ENCODE measurements at places on chromosomes 3 and 15.

DNA sequence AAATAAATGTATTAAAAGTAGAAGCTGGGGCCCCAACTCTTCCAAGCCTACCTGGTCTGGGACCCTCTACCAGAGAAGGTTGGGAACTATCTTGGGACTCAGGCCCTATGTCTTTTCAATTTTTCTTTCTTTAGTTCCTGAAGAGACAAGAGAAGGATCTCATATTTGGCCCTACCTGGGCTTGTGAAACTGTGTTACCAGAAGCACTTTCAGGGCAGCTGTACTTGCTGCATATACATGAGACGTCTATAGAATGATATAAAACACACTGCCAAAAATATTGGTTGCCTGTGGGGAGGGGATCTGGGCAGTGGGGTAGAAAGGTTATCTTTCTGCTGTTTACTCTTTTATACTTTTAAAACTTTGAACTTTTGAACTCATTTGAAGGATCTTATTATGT, 604 bp upstream of the EPB42 start:
- no peak for DNase-seq

DNA sequence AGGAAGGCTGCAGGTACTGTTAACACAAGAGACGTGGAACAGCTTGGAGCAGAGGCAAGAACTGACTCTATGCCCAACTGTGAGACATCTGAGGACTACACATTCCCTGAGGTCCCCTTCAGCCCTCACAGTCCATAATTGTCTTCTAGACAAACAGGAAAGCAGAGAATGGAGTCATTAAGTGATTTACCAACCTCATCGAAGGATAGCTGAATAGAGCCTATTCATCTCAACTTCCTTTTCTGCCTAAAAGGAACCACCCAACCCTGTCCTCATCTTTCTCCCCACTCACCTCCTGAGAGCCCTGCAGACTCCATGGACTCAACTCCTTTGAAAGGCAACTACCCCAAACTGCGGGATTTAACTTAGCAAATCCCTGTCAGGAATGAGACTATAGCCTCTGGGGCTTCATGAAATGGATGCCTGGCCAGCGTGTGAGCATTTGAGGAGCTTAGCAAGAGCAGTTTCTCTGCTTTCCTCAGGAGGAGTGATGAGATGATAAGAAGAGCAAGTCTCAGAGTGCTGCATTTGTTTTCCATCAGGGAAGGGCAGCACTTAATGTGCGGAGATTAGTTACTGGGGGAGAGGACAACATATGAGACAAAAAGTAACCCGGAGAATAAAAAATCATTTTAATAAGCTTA, 61.5 kb upstream of the FILIP1L start:
- DNase-seq: no peak

DNA sequence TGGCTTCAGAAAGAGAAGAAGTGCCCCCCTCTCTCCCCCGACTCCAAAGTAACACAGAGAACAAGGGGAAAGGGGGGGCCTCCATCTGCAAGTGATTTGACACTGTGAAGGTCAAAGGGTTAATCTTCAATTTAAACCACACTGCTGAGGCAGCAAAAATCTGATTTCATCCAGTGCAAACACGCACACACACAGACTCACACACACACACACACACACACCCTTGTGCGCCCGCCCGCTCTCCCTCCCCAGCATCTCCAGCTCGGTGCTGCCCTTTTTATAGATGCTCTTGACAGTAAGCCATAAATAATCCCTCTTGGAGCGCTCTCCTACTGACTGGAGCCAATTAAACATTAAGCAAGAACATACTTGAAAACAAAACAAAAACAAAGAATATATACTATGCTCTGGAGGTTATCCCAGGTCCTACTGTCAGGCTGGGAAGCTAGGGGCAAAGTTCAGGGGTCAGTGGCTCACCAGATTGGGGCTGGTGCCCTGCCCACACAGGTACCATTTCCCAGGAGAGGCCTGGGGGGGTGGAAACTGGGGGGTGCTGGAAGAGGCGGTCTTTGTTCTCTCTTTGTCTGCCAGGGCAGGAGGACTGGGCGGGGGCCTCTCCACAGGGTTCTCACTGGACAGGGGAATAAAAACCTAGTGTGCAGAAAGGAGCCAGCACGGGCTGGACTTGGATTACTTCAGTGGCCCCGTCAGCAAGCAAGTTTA, 16.3 kb downstream of the BMF start:
- peak; percentile 93 for DNase-seq

DNA sequence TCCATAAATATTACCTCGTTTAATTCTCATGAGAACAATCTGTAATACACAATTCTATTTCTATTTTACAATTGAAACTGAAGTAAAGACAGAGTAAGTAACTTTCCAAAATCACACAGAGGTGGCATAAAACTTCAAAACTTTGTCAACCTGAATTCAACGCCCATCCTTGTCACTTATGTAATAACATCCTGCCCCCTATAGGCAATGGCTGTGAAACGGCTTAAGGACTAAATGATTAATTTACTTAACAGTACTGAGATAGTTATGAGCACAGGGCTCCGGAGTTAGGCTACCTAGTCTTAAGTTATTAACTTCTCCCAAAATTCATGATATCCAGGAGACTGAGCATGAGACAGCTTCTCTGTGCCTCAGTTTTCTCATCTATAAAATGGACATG, 293.1 kb upstream of the CHRM5 start:
- DNase-seq: peak; percentile 85

GRCh38 chr3:86410587-86410986, 580.4 kb downstream of the VGLL3 start:
- DNase-seq: no peak

GRCh38 chr3:17806201-17806600, 63.8 kb upstream of the TBC1D5 start:
- DNase-seq: no peak

Data from osteoblast (primary cell).